ENCODE measurements at places on chromosomes 1 and 21.
A peak's percentile ranks its signal among the peaks of the same experiment; 100 is the strongest.

GRCh38 chr1:17232759-17233661, 15.9 kb upstream of the PADI3 start:
- DNase-seq, result no peak

GRCh38 chr1:38194472-38194871, 147.9 kb upstream of the POU3F1 start:
- no peak for DNase-seq

- DNase-seq, result no peak
Measured at GRCh38 chr1:212791261-212791675, 309 bp downstream of the NSL1 start.

GRCh38 chr1:222042120-222042519, 300.2 kb upstream of the DUSP10 start:
- DNase-seq, result no peak

DNA sequence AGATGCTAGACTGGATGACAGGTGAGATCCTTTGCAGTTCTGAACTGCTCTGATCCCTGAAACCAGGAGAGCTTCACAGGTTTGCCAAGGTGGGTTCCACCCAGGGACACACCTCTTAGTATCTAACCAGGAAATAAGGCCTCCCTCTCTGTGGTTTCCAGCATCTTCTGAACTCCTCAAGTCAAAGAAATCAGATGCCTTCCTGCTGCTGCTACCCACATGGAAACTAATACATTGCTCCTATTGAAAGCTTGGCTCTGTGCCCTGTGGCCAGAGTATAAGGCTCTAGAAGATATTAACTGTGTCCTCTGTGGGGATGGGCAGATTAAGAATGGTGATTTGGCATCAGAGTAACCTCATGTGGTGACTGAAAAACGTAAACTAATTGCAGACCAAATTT, 75.0 kb upstream of the MRPS6 start:
- no peak for DNase-seq

DNA sequence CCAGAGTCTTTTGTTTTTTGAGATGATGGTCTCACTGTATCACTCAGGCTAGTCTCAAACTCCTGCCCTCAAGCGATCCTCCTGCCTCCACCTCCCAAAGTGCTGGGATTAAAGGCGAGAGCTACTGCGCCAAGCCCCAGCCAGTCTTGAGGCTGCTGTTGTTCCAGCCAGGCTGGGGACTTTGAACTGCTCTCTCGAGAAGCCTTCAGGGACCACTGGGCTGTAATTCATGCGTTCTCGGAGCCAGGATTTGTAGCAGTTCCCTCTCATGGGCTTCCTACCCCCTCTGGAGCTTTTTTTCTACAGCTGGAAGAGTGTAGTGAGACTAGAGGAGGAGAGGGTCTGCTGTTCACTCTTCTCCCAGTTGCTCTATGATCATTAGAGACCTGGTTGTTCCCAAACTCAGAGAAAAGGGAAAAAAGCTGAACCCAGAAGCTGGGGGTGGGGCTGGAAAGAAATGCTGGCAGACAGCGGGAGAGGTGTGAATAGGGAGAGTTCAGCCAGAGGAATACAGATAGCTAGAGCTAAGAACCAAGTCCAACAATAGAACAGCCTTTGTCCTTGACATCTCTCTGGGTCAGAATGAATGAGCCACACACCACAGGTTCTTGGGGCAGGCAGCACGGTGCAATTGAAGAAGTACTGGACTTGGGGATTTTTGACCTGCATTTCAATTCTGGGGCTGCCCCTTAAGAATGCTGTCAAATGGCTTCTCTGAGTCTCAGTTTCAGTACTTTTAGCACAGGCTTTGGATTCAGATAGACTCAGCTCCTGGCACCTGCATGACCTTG, 13.2 kb upstream of the SLC41A1 start:
- no peak for DNase-seq

GRCh38 chr1:228222548-228222947, 14.7 kb downstream of the OBSCN start:
- no peak for DNase-seq

GRCh38 chr21:42779431-42779861, 99.9 kb downstream of the WDR4 start:
- no peak for DNase-seq

DNA sequence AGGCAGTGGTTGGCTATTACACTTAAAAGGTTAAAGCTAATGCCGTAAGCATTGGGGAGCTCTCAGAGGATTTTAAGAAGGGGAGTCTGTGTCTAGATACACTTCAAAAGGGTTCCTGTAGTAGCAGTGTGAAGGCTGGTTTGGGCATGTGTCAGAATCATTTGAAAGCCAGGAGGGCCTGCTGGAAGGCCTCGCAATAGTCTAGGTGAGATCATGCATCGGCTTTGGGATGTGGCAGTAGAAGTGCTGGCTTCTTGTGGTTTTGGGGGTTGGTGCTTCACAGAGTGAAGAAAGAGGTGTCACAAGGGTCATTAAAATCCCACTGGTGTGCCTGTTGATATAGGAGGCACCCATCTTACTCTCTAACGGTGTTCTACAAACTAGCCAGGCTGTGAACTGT, 85.7 kb downstream of the ST6GALNAC3 start:
- DNase-seq, result no peak

DNA sequence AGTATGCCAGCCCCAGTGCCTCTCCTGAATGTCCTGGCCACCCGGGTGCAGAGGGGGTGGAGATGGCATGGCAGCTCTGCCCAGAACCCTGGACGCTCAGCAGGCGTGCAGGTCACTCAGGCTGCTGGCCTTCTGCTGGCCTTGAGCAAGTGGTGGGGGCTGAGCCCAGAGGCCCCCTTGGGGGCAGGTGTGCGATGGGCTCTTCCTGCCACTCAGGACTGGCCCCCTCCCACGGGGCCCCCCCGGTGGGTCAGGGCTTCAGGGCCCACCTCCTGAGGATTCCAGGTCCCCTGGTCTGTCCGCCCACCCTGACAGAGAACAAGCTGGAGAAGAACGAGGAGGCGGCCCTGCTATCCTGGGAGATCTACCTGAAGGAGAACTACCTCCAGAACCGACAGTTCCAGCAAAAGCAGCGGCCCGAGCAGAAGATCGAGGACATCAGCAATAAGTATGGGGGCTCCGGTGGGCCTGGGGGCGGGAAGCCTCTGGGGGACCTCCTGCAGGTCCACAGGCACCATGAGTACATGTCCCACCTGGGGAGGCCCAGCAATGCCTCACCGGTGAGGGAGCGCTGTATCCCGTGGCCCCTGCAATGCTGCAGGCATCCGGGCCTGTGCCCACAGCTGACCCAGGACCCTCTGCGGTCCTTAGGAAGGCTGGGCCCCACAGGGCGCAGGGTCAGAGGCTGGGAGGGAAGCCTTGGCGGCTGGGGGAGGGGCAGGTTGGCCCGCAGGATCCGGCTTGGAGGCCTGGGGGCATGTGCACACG, 37.0 kb upstream of the LRRC3 start:
- DNase-seq, result no peak

DNA sequence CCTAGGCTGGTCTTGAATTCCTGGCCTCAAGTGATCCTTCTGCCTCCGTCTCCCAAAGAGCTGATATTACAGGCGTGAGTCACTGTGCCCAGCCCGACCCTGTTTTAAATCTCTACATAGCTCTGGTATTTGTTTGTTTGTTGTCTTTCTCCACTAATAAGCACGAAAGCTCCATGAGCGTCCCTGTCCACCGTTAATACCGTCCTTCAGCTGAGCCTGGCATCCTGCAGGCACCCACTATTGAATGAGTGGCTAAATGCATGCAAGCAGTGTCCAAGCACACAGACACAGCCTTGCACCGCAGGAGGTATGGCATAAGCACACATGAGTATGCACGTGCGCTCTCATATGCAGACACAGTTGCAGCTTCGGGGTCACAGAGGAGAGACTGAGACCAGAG, 4.5 kb upstream of the COL16A1 start:
- no peak for DNase-seq

DNA sequence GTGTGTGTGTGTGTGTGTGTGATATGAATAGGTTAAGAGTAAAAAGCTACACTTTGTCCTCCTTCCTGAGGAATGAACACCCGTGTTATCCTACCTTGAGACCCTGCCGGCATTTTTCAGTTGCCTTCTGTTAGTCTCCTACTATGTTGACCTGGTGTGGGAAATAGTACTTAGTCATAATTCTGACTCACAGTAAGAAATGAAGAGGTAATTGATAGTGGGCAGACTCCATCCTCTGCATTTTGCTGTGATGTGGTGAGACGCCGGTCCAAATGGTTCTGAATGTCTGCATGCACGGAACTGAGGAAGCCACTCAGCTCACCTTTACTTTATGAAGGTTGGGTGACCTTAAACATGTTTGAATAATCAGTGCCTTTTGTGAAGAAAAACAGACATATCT, 12.6 kb downstream of the CD101 start:
- DNase-seq, result no peak

- no peak for DNase-seq
Measured at GRCh38 chr1:44655609-44656008, 18.7 kb downstream of the TMEM53 start.

DNA sequence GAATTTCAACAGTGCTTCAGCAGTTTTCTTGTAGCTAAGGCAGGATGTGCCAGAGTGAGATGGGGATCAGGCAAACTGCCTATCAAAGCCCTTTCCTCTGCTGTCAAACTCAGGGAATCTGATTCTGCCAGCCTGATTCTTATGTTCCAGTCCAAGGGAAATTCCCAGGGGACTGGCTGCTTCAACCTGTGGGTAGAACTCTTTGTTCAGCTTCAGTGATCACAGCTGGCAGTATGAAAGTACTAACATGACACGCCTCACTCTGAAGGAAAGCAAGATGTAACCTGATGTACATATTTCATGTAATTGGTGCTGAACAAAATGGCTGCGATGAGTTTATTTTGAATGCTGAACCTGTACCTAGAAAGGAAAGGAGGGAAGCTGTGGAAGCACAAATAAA, 40.1 kb upstream of the SLC5A9 start:
- no peak for DNase-seq

DNA sequence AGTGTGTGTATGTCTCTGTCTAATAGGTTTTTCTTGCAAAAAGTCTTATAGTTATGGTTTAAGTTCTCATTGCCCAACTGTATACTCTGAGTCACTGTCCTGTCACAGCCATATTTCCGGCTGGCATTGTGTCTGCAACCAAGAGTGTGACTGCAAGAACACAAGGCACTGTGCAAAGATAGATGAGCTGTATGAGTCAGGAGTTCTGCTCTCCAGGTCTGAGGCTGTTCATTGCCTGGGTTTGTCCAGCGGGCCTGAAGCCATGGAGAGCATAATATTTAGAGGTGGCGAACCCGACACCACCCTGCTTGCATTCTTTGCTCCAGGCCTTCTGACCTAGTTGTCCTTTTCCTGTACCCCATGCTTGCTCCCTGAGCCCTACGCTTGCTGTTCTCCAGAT, 50.9 kb upstream of the CNIH3 start:
- DNase-seq, result no peak

GRCh38 chr1:246104927-246105326, 402.2 kb downstream of the SMYD3 start:
- no peak for DNase-seq

DNA sequence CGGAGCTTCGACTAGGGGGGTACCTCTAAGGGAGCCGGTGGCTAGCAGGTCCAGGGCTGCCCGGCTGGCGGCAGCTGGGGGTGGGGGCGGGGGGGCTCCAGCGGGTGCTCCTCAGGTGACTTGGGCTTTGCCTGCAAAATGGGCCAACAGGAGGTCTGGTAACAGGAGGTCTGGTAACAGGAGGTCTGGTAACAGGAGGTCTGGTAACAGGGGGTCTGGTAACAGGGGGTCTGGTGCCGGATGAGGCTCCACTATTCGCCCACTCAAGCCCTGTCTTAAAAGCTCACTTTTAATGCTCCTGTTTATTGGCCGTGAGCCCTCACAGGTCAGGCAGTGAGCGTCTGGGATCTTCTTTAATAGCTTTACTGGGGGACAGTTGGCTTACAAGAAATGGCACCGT, 40.4 kb upstream of the ACTRT2 start:
- no peak for DNase-seq

DNA sequence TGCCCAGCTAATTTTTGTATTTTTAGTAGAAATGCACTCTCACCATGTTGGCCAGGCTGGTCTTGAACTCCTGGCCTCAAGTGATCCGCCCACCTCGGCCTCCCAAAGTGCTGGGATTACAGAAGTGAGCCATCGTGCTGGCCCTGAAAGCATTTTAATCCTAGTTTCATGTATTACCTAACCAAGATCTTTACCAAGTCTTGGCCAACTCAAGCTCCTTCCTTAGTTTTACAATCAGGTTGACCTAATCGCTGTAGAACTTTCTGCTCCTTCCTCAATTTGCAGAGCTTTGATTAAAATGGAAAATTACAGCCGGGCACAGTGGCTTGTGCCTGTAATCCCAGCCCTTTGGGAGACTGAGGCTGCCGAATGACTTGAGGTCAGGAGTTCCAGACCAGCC, 3.2 kb upstream of the TMEM63A start:
- DNase-seq, result no peak

GRCh38 chr1:220219865-220220698, 52.2 kb downstream of the RAB3GAP2 start:
- no peak for DNase-seq

DNA sequence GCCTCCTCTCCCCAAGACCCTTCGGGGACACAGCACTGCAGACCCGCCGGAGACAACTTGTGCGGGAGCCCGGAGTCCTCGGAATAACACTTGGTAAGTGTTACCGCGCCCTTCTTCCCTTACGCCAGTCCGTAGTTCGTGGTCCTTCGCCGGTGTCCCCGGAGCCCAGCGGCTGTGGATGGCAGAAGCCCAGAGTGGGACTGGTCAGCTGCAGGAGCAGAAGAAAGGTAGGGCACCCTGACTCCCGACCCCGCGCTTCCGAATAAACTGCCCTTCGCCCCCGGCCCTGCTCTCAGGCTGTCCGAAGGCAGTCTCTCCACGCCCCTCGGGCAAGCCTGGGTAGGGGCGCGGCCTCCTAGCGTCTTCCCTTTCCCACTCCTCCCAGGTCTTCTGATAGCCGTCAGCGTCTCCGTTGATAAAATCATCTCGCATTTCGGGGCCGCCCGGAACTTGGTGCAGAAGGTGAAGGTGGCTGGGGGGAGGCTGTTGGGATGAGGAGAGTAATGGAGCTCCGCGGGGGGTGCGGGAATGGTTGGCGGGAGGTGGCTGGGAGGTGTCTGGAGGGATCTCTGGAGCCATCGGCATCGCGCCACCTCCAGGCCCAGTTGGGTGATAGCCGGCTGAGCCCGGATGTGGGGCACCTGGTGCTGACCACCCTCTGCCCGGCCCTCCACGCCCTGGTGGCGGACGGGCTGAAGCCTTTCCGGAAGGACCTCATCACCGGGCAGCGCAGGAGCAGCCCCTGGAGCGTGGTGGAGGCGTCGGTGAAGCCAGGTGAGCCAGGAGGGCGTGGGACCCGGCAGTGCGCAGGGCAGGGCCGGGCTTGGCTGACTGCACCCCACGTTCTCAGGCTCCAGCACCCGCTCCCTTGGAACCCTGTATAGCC, 4.3 kb downstream of the RUSC1 start:
- peak; percentile 21 for DNase-seq

- DNase-seq, result no peak
Measured at GRCh38 chr1:86649618-86650017, 54.8 kb upstream of the SH3GLB1 start.

DNA sequence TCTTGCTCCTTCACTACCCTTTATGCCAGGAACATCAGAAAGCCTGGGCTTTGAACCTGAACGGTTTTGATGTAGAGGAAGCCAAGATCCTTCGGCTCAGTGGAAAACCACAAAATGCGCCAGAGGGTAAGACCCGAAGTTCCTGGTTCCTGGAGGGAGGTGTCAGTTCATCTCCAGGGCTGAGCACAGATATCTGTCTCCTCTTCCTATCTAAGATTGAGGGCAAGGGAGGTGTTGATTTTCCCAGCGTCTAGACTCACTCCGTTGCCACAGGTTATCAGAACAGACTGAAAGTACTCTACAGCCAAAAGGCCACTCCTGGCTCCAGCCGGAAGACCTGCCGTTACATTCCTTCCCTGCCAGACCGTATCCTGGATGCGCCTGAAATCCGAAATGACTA, 915 bp downstream of the CDC20 start:
- no peak for DNase-seq

- no peak for DNase-seq
Measured at GRCh38 chr1:168786476-168787330, 57.7 kb upstream of the DPT start.
